Fibroblast of skin of left biceps (primary cell): ENCODE measurements at places on chromosomes 3 and 15.

DNA sequence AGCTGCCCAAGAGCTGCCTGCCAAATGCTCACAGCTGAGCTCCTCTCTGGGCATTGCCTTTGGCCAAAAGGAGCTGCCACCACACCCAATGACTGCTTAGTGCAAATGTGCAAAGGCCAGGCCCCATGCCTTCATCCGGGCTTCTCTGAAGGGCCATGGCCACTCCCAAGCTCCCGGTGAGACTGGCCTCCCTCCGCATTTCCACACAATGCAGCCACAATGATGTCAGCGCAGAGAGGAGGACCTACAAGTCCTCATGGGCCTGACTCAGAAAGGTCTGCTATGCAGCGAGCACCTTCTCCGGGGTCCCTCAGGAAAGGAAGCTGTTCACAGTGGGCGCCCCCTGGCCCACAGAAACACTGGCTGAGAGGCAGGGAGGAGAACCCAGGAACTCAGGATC lies 12.7 kb downstream of the OXTR start:
- DNase-seq = no peak

DNA sequence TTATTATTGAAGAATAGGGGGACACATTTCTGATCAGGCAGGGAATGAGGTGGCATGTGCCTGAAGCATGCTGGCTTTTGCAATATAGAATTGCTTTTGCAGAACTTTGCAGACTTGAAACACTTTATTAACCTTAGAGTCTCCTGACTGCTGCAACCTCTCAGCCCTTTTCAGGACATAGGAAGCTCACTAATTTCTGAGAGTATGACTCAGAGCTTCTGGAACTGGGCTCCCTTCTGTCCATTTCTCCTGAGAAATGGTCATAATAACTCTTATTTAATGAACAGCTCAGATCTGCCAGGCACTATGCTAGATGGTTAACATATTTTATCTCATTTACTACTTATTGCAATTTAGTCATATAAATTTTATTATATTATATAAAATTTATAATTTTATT lies 38.6 kb upstream of the DGKG start:
- DNase-seq = no peak

GRCh38 chr3:127299276-127299675 lies 11.4 kb upstream of the PRR20G start:
- DNase-seq = no peak

DNA sequence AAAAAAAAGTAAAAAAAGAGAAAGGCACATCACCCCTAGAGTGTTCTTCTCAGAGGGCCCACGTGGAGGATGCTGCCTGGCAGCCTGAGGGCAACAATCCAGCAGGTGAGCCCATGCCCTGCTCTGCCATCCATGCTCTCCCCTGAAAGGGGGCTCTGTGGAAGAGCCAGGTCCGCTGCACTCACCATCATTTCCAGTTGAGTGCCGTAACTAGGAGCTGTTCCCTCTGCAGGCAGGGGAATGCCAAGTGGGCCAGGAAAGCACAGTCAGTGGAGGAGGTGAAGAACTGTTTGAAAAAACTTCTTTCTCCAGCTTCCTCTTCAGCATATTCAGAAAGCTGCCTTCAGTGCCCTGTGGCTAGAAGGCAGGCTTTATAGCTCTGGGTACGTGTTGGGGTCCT lies 84.1 kb downstream of the ABHD5 start:
- DNase-seq = no peak

DNA sequence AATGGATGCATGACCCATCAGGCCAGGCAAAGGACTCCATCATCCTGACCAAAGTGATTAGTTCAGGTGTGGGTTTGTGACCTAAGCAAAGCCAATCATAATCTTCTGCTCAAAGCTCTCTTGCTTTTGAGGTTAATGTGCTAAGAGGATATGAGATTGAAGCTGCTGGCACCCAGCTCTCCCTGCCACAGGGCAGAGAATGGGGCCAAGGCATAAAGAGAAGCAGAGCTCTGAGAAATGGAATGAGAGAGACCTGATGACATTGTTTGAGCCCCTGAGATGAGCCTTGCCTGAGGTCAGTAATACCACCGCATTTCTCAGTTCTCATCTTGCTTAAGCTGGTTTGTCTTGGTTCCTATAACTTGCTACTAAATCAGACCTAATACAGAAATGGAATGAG lies 6.4 kb upstream of the PARP6 start:
- DNase-seq = no peak

DNA sequence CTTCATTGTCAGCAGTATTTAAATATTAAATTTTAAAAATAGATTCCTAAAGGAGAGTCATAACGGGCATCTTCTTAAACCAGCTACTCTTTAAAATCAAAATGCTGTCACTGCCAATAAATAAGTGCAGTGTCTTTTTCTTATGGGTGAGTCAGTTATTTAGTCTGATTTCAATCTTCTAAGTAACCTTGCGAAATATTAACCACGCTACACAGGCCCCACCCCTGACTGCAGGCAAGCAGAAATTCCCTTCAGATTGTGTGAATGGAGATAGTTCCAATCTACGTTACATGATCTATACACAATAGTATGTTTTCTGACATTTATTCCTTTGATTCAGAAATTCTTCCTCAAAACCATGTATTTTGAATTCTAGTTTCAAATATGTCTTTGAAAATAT lies 141.5 kb downstream of the GADL1 start:
- peak; percentile 57 for DNase-seq

- no peak for DNase-seq
Measured at GRCh38 chr15:51634591-51635198, 12.1 kb upstream of the DMXL2 start.
